Ascending aorta (tissue), 2 donors: ENCODE measurements at places on chromosomes 7 and 10.

GRCh38 chr7:12211711-12212485 is 804 bp downstream of the TMEM106B start:
- no peak for DNase-seq

GRCh38 chr10:73731588-73732375 is 12.4 kb upstream of the SEC24C start:
- DNase-seq = no peak

GRCh38 chr7:39594988-39595620 is 28.3 kb upstream of the RALA start:
- DNase-seq = no peak

GRCh38 chr7:6284055-6284400 is 11.6 kb upstream of the CYTH3 start:
- no peak for DNase-seq

- DNase-seq = no peak
Measured at GRCh38 chr10:114195079-114195478, 15.9 kb downstream of the TDRD1 start.

GRCh38 chr7:52940481-52940880 is 95.0 kb upstream of the POM121L12 start:
- DNase-seq = no peak

- no peak for DNase-seq
Measured at GRCh38 chr7:8086239-8086638, 117.6 kb downstream of the GLCCI1 start.

DNA sequence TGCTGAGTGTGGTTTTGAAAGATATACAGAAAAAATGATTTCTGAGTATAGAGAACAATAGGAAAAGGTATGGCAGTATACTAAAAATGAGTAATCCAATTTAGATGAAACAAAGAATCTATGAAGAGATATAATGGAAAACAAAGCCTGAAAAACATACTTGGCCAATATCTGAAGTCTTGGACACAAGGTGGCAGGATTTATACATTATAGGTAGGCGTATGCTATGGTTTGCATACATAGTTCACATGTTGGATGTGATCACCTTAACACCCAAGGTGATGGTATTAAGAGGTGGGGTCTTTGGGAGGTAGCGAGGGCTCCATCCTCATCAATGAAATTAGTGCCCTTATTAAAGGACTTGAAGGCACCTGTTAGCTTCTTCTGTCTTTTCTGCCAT is 34.5 kb upstream of the BPGM start:
- no peak for DNase-seq

GRCh38 chr7:30252885-30253795 is 31.3 kb upstream of the ZNRF2 start:
- DNase-seq = no peak

DNA sequence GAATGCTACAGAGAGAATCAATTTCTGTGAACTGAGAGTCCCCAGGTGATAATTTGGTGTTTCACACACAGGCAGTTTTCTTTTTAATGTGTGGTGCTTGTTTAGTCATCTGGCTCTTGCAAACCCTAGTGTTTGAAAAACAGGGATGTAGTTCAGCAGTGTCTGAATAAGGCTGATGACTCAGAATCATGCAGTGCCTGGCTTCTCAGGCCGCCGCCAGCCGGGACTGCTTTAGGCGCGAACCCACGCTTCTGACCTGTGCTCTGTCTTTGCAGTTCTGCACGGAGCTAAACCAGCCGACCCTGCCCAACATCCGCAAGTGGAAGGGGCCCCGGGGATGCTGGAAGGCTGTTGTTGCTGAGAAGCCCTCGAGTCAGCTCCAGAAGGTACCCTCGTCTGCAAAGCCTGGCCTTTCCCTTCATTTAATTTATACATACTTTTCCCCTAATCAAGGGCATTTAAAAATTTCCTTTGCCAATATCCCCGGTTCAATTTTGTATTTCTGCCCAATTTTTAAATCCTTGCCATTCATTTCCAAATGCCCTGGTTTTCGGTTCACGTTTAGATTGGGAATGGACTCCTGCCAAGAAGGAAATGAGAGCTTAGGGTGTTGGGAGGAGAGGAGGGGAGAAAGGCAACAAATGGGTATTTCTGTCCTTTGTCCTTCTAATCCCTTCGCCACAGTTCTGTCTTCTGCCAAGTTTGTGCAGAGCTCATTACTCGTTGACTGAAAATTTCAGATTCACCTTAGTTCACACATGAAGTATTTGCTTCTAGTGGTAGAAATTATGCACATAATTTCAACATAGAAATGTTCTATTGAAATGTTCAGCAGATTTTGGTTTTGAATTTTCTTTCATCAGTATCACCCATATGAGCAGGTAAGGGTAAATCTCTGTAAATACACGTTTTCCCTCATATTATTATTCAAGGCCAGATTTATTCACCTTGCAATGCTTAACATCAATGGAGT is 108.5 kb upstream of the ANLN start:
- DNase-seq = peak; percentile 57

- DNase-seq = no peak
Measured at GRCh38 chr7:117116211-117116610, 162.9 kb downstream of the ST7 start.

DNA sequence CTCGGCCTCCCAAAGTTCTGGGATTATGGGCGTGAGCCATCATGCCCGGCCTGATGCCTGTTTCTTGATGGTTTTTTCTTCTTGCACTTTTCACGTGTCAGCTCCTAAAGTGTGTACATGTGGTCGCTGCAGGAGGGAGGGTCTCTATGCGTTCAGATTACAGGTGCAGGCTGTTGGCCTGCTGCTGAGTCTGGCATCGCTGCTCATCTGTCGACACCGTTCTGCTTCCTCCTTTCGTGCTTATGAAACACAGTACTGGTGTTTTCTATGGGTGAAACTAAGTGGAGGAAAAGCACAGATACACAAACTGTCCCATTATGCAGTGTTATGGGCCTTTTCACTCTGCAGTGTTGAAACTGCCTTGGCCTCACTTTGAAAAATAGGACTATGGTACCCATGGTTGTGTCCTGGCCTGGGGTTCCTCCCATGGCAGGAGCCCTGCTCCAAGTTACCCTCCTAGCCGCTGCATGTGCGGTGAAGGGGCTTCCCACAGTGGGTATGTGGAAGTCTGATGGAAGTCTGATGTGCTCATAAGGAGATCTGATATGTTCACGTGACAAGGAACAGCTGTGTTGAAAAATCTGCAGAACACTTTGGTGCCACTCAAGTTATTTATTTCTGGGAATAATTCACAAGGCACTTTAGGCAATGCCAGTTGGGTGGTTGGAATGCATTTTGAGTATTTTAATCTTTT is 23.5 kb downstream of the OGDH start:
- no peak for DNase-seq

DNA sequence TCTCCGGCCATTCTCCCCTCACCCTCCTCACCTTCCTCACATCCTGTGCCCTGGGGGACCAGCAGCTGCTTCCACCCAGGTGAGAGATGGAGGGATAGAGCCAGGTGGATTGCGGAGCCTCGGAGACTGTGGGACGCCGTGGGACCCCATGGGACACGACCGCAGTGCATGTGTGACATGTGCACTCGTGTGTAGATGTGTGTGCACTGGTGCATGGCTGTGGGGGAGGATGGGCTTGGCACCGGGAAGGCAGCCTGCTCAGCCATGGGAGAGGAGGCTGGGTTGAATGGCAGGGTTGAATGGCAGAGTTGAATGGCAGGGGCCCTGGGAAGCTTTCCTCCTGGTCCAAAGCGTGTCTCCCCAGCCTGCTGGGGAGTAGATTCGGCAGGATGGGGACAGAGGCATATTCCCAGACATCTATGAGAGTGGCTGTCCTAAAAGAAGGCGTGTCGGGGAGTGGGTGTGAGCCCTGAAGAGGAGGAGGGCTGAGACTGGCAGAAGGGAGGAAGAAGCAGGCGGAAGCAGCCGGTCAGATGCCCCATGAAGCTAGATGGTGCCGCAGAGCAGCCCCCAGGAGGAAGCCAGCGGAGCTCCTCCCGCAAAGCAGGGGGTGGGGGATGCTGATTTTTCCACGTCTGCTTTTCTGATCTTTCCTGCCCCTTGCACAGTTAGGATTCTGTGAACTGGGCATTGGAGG is 815 bp downstream of the GIMAP8 start:
- DNase-seq = no peak

DNA sequence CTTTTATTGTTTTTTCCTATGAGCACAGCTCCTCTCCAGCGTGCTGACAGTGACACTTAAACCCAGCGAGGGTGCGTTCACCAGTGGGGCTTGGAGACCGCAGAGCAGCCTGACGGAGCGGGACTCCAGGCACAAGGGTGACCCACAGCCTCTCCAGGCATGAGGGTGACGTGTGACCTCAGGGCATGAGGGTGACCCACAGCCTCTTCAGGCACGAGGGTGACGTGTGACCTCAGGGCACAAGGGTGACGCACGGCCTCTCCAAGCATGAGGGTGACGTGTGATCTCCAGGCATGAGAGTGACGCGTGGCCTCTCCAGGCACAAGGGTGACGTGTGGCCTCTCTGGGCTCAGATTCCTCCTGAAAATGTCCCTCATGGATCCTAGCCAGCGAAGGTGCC is 164.3 kb upstream of the TCERG1L start:
- DNase-seq = no peak

DNA sequence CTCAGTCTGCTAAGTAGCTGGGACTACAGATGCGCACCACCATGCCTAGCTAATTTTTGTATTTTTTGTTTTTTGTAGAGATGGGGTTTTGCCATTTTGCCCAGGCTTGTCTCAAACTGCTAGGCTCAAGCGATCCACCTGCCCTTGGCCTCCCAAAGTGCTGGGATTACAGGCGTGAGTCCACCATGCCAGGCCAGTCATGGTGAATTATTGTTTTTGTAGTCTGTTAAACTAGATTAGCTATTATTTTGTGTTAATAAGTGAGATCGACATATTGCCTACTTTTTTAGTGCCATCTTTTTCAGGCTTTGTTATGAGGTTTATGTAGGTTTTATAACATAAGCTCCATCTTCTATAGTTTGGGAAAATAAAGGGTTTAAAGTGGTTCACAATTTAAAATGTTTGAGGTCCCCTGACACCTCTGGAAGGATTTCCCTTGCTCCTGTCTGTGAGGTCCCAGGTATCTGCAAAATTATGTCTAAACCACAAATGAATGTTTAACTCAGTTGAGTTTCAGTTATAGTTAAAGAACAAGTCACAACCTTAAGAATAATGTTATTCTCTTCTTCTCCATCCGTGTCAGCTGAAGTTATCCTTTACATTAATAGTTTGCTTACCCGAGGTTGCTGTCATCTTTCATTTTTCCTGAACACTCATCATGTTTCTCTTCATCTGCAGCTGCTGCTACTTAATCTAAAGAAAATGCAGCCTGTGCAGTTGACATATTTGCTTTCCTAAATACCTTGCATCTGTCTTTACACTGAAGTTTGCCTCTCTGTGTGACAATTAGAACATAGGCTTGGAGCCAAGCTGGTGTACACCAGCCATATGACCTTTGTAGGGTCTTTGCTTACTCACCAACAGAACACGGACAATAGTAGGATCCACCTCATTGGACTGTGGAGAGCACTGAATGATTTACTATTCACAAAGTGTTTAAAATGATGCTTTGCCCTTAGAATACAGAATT is 8.9 kb upstream of the VSTM4 start:
- no peak for DNase-seq

DNA sequence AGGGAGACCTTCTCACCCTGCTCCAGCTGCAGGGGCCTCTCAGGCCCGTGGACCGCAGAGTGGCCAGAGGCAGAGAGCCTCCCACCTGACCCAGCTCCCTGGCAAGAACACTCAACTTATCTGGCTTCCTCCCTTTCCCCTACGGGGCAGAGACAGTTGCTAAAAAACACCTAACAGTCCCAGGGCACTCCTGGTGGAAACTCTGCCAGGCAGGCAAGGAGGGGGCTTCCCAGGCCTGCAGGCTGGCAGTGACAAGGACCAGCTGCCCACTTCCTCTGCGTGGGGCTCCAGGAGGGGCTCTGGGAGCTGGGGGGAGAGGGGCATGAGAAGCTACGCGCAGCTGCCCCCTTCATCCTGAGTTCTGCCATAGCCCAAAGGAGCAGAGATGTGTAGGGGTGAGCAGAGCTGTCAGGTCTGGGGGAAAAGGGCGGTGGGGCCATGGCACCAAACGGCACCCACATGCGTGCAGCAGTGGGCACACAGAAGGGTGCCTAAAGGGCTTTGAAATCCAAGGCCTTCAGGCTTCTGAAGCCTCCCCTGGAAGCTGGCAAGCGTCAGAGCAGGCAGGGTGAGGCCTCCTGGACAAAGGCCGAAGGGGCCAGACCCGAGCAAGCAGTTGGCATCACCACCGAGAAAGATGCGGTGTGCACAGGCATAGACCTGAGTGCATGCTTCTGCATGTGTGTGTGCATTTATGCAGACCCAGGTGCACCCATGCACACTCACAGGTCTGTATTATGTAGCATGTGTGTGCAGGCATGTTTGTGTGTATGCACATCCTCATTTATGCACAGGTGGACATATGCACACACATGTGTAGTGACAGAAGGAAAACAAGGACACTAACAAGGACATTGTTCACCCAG is 14.4 kb downstream of the SPOCK2 start:
- DNase-seq = no peak

DNA sequence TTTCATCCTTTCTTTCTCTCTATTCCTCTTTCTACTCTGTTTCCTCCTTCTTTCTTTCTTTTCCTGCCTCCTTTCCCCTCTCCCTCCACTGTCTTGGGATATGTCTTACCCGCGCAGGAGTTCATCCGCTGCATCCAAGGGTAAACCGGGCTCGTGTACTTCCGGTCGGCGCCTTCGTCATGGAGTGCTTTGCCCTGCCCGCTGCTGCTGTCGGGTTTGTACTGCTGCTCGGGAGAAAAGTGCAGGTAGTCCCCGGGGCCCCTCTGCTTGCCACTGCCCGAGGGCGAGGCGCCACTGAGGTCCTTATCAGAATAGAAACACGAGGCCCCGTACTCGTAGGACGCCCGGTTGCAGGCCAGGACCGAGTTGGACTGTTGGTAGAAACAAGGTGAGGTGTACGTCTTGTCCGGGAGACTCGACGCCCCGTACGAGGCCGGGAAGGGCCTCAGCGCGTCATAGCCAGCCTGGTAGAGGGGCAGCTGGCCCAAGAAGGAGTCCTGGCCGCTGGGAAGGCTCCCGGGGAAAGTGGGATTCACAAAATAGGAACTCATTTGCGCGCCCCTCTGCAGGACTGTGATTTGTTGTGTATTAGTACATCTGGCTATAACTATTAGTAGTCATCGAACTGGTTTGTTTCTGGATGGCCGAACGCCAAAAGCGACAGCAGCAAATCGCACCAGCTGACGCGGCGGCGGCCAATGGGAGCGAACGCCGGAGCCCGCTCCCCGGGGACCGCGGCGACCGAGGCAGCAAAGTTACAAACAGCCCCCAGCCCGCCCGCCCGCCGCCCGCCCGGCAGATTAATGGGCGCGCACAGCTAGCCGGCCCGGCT is at the start of gene HOXA6:
TSS of gene HOXA6 (minus strand) at position 576 of the 832 bp plus-strand sequence. CDS start at position 551, 25 bp downstream.
- peak; percentile 88 for DNase-seq

DNA sequence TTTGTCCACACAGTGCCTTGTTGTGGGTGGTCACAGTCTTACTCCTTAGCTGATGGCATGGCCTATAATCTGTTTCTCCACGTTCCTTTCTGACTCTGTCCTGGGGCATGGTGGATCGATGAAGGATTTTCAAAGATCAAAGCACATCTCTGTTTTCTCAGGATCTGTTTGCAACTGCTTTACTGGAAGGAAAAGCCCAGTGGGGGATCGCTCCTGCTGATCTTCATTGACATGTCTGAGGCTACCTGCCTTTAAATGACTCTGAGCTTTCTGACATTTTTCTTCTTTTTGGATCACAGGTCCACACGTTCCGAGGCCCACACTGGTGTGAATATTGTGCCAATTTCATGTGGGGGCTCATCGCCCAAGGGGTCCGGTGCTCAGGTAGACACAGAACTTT is 68.0 kb upstream of the PRR15 start:
- no peak for DNase-seq

GRCh38 chr10:4651404-4652037 is 174.5 kb upstream of the AKR1E2 start:
- DNase-seq = no peak
